Kidney capillary endothelial cell (primary cell): ENCODE measurements at places on chromosomes 3 and 15.

DNA sequence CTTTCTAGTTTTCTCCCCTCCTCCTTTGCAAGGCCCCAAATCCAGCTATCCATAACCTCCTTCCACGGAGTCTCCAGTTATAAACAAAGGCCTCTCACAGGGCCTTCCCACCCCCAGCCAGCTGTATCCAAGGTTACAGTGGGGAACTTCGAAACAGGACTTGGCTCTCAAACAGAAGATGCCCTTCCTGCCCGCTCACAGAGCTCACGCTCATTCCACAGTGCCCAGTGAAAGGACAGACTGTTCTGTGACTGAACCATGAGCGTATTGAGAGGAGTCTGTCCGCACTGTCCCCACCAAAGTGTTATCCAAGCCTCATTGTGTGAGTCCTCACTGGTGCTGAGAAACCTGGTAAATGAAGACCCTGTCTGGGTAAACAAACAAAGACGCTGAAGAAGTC lies 35.4 kb downstream of the ARHGAP31 start:
- no peak for DNase-seq

GRCh38 chr3:127881586-127881985 lies 33.4 kb upstream of the KBTBD12 start:
- no peak for DNase-seq

GRCh38 chr15:48679952-48680351 lies 34.4 kb upstream of the FBN1 start:
- DNase-seq, result no peak

- DNase-seq, result no peak
These were observed 611.7 kb downstream of the MCTP2 start for GRCh38 chr15:94843060-94843459.

DNA sequence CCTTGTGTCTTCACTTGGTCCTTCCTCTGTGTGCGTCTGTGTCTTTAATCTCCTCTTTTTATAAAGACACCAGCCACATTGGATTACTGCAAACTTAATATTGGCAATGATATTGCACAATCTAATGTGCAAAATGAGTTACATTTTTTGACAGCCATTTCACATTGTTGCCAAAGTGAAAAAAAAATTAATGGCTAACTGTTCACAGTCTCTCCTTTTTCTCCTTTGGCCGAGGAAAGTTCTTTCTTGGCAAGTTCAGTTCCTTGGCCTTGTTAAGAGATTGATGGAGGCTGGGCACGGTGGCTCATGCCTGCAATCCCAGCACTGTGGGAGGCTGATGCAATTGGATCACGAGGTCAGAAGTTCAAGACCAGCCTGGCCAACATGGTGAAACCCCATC lies 62.2 kb upstream of the ZNF280D start:
- DNase-seq, result no peak
